Cortex of kidney (tissue), 1 donor: ENCODE measurements at places on chromosomes 1 and 21.

- DNase-seq, result no peak
These were observed 66.3 kb upstream of the PPP2R5A start for GRCh38 chr1:212218911-212219310.

DNA sequence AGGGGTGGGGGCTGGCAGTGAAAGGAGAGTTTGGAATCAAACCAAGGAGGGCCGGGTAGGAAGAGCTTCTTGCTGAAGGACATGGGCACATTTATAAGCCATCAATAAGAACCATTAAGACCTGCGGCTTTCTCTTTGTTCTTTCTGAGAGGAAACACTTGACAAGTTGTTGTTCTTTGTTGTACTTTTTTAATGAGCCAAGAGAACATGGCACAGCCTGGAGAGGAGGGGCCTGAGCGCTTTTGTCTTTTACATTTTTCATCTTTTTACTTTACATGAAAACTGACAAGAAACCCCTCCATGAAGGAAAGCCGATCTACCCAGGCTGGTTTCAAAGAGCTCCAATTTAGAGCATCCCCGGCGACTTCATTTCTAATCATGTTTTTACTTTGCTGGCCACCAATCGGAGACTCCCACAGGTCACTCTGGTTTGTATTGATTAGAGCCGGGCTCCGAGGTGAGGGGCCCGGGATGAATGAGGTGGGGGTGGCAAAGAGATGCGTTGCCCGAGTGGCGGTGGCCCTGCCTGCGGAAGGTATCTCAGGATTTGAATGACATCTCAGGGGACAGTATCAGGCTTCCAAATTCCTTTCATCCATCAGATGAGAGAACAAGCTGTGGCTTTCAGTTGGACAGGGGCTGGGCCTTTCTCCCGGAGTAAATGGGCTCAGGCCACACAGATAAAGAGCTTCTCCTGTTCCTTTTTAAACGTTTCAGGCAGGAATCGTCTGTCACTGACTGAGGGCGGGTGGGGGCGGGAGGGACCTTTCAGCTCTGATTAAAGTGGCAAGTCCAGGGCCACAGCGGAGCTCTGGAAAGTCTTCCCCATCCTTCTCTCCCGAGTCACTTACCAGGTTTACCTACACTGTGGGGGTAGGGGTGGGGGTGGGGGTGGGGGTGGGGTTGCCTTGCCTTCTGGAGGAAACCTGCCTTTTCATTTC is 138.8 kb upstream of the ARHGEF16 start:
- DNase-seq, result no peak

DNA sequence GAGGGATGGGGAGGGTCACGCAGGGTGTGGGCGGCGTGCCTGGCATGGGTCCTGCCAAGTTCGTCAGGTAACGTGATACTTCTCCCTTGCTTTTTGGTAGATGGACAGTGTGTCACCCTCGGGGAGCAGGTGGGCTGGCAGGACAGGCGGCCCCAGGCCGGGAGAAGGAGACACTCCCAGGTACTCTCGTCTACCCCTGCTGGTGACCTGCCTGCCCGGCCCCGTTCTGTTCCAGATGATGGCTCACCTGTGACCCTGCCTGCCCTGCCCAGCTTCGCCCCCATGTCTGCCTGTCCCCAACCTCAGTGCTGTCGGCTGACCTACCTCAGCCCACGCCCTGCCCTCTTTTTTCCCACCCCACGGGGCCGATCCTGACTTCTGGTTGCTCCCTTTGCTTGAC is 144.7 kb downstream of the PCBP3 start:
- no peak for DNase-seq

GRCh38 chr1:198259333-198260074 is 102.7 kb downstream of the NEK7 start:
- DNase-seq, result no peak

- DNase-seq, result no peak
These were observed 40.3 kb upstream of the TRIM45 start for GRCh38 chr1:117161887-117162286.

- DNase-seq, result no peak
These were observed 167.6 kb downstream of the RHOU start for GRCh38 chr1:228902781-228903433.

DNA sequence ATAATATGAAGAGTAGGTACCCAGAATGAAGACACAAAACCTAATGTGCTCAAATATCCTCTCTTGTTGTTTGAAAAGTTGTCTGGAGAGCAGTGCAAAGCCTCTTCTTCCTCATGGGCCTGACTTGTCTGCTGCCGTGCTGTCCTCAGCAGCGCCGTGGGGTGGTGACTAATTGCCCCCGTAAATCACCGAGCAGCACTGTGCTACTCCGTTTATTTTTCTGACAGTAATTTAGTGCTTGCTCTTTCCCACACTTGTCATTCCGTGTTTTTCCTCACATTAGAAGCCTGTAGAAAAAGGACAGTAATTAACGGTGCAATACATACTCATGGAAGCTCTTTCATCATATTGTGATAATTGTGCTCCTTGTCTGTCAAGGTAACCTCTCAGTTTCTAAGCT is 114.8 kb upstream of the BARHL2 start:
- DNase-seq, result no peak

DNA sequence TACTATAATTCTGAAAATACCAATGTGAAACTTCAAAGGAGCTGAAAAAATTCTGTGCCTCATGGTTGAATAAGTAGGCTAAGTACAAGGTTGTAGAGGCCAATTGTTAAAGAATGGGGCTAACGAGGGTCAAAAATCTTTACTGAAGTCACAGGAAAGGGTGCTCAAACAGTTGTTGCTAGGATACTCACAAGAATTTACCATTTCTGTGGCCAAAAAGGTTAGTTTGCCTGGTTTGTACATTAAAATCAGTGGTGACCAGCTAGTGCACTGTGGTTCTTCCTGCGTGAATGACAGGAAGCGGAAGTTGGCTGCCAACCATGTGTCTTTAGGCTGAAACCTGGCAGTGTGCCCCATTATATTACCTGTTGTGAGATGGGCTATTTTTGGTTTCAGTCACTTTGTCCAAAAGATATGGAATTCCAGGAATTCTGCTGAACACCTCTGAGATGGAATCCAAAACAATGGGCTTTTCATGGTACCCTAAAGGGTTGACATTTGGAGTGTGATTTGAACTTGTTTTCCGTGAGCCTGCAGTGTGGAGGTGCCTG is 13.5 kb downstream of the MAP3K21 start:
- DNase-seq, result no peak

DNA sequence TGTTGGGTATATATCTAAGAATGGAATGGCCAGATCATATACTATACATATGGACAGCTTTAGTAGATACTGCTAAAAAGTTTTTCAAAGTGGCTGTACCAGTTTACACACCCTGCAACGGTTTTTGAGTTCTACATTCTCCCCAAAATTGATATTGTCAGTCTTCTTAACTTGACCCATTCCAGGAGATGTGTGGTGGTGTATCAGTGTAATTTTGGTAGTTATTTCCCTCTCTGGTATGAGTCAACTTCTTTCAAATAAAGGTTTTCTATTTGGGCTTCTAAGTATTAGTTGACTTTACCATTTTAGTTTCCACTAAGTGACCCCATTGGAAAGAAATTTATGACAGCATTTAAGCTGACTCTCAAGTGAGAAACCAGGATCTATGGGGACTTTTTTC is 29.2 kb downstream of the INKA2 start:
- no peak for DNase-seq

GRCh38 chr1:145983960-145984830 is 12.2 kb downstream of the TXNIP start:
- DNase-seq, result no peak

DNA sequence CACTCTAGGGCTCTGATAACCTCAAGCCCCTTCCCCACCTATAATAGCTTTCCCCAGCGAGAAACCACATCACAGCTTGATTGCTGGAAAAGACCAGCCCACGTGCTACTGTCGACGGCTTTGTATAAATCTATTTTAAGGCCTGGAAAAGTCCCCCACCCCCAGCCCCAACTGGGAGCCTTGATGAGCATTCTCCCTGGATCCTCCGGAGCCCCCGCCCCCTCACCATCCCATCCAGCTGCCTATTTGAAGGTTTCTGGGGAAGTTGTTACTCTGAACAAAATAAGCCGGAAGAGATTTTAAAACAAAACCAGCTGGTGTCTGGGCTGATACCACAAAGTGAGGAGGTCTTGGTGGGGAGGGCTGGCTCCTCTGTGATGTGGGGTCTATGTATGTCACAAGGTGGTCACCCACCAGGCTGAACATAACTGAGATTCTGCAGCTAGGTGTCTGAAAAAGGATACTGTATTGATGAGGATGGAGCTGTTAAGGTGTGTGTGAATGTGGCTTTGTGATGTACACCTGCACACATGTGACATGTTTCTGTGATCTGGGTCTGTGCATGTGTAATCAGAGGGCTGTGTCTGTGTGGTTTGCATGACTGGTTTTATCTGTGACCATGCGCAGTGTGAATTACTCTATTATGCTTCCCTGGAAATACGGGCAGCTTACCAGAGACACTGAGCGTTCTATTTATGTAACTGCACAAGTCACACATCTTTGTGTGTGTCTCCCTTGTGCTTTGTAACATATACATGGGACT is 25.0 kb downstream of the RIMS3 start:
- no peak for DNase-seq

- no peak for DNase-seq
These were observed 135.5 kb downstream of the MIS18A start for GRCh38 chr21:32143241-32143939.

GRCh38 chr1:231416901-231417300 is 5.2 kb downstream of the EGLN1 start:
- DNase-seq, result no peak

- no peak for DNase-seq
These were observed 256.4 kb downstream of the PRDM2 start for GRCh38 chr1:13956393-13956792.

DNA sequence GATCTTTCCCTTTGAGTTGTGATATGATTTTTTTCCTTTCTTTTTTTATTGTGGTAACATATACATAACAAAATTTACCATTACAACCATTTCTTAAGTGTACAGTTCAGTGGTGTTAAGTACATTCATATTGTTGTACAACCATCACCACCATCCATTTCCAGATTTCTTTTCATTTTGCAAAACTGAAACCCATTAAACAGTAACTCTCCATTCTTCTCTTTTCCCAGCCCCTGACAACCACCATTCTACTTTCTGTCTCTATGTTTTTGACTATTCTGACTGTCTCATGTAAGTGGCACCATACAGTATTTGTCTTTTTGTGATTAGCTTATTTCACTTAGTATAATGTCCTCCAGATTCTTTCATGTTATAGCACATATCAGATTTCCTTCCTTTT is 30.3 kb downstream of the CEP350 start:
- DNase-seq, result no peak

- DNase-seq, result no peak
These were observed 48.2 kb downstream of the CYP2J2 start for GRCh38 chr1:59878370-59878769.

GRCh38 chr1:96538883-96539282 is 182.7 kb upstream of the PTBP2 start:
- DNase-seq, result no peak

DNA sequence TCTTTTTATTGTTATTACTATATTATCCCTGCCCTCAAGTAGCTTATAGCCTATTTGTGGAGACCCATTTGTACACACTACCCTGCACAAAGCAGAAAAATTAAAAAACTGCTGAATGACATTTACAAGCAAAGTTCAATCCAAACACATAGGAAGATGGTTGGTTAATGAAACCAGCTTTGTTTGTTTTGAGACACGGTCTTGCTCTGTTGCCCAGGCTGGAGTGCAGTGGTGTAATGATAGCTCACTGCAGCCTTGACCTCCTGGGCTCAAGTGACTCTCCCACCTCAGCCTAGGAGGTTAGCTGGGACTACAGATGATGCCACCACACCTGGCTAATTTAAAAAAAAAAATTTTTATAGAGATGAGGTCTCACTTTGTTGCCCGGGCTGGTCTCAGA is 31.6 kb downstream of the TGFB2 start:
- DNase-seq, result no peak

- no peak for DNase-seq
These were observed 21.4 kb downstream of the MYBPH start for GRCh38 chr1:203153989-203154821.

DNA sequence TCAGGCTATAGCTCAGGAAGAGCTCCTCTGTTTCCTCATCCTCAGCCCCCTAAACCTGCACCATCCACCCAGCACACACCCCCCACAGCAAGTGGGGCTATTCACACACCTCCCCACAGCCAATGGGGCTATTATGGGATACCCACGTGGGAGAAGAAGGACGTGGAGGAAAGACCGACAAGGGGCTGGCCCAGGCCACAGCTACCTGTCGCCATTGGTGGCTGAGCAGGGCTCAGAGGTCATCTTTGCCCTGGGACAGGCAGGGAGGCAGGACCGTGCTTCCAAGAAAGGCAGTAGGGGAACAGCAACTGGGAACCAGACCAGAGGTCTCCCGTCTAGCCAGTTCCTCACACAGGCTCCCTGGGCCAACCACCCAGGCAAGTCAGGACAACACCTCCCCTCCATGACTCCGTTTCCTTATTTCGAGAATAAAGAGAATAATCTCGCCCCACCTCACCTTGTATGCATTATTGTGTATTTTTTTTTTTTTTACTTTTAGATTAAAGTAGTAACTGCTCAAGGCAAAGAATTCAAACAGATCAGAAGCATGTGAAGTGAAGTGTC is 92.3 kb upstream of the TARDBP start:
- DNase-seq, result no peak

DNA sequence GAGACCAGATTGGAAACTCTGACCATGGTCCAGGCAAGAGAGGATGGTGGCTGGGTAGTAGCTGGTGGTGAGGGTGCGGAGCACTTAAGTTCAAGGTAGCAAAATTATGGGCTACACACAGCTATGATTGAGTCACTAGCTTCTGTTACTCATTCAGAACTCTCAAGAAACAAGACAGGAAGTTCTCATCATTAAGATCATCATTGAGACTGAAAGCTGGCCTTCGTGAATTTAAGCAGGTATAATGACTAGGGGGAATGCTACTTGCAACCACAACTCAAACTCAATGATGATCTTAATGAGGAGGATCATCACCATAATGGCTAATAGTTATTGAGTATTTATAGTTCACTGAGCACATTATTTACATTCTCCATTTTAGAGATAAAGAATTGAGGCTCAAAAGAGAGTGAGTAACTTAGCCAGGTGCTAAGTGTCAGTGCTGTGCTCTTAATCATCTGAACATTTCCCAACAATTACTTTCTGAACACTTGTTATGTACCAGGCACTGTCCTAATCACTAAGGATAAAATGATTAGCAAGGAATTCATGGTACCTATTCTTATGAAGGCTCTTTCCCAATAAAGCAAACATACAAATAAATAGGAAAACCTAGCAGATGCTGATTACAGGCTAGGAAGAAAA is 286.3 kb upstream of the C1orf105 start:
- no peak for DNase-seq

DNA sequence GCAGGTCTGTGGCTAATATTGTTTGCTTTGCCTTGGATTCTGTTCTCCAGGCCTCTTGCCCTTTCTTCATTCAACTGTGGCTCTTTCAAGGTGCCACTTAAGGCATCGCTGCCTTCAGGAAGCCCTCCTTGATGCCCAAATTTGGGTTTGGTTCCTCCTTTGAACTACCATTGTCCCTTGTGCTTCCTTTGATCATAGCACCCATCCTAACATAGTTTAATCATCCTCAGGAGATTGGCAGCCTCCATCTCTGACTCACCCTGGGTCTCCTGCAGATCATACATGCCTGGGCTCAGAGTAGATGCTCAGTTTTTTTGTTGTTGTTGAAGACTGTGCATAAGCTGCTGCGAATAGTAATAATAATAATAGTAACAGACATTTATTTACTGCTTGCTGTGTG is 54.4 kb upstream of the ACOT11 start:
- DNase-seq, result no peak
